Thyroid gland (tissue), 4 donors: ENCODE measurements at places on chromosomes 5 and 9. TPM values are rescaled to one million over a fixed set of nuclear protein-coding genes. Genes with fewer than 3 reads are reported as not detected.

The CNTNAP3 gene
- 8.0 TPM for total RNA-seq

The ZNF300 gene
- 7.3 TPM for total RNA-seq

The CENPK gene
- total RNA-seq, result 7.3 TPM

The ADGRV1 gene
- 134 TPM for total RNA-seq

The CD14 gene
- 36.7 TPM for total RNA-seq

The CCDC171 gene
- 9.6 TPM for total RNA-seq

The SPINK1 gene
- not detected for total RNA-seq

The SPINK4 gene
- not detected for total RNA-seq

The PCDHA2 gene
- not detected for total RNA-seq

The EFCAB9 gene
- total RNA-seq, result not detected

The PSD2 gene
- not detected for total RNA-seq

The TSSK1B gene
- total RNA-seq, result 0.25 TPM

The IL4 gene
- total RNA-seq, result not detected

The NXNL2 gene
- 0.49 TPM for total RNA-seq

The PCDHA8 gene
- total RNA-seq, result 0.33 TPM

The FYB1 gene
- 4.6 TPM for total RNA-seq

The ENC1 gene
- 7.8 TPM for total RNA-seq

The PGGT1B gene
- total RNA-seq, result 21.7 TPM

The GARIN3 gene
- total RNA-seq, result not detected

The MYO10 gene
- 57.8 TPM for total RNA-seq

The CDH9 gene
- total RNA-seq, result not detected

The BTNL3 gene
- total RNA-seq, result not detected

The ANKRD18B gene
- 12.4 TPM for total RNA-seq
